Astrocyte of the spinal cord (primary cell): ENCODE measurements at places on chromosomes 4 and X.
A peak's percentile ranks its signal among the peaks of the same experiment; 100 is the strongest.

DNA sequence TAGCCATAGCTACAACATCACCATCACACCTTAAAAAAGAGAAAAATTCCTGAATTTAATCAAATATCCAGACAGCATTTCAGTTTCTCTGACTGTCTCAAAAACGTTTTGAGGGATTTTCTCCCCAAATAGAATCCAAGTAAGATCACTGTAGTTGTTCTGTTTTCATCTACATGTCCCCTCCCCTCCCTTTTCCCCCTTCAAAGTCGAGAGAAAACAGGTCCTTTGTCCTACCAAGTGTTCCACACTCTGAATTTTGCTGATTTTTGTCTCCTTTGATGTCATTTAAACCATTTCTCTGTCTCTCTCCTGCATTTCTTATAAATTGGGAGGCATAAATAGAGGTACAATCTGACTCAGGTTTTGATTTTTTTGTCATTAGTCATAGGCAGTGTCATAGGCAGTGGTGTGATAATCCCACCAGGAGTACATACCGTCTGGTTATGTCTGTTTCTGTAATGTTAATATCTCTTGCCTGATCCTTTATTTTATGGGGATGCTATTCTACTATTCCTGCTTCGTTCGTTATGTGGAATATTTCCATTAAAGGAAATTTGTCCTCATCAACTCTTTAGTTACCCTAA, 348.6 kb downstream of the PTTG2 start:
- DNase-seq, result peak; percentile 54

DNA sequence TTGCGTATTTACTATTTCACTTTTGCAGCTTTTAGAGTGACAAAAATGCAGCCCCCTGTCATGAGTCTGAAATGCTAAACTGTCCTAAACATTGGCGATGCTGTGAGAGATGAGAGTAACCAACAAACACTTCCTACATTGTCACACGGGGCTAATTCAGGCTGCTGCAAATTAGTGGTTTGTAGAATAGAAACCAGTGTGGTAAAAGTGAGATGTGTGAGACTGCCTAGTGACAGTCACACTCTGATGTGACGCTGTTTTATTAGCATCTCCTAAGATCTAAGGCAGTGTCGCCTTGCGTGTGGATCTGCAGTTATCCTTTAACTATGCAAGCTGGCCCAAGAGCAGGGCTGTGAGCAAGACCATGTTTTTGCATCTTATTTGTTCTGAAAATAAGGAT, 800.2 kb upstream of the TENM3 start:
- DNase-seq, result no peak

DNA sequence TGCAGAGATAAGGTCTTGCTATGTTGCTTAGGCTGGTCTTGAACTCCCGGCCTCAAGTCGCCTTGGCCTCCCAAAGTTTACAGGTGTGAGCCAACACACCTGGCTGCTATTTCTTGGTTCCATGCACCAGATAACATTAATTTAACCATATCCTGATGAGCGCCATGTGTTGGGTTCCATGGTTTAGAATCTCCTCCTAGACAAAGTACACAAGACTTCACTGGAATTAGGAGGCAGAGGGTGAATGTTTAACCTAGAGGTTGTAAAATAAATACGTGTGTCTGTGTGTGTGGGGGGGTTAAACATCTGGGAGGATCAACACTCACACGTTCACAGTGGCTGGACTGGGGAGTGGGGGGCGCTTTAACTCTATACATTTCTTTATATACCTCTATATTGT, 32.4 kb upstream of the SORCS2 start:
- DNase-seq, result no peak

GRCh38 chr4:134470544-134470943, 269.0 kb upstream of the PABPC4L start:
- no peak for DNase-seq

DNA sequence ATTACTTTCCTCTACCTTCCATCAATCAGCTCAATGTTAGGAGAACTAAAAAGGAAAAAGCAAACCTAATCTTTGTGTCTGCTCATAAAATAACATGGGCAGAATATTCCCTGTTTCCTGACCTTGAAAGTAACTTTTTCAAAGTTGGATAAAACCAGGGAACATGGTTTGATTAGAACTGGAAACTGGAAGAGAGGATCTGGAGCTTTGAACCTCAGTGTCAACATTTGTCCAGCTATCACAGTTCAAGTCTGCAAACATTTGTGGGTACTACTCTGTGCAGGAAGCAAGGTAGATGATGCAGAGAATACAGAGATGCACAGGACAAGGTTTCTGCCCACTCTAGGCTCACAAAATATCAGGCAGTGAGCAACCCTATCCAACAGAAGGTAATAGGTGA, 86.4 kb upstream of the TAB3 start:
- DNase-seq, result no peak

DNA sequence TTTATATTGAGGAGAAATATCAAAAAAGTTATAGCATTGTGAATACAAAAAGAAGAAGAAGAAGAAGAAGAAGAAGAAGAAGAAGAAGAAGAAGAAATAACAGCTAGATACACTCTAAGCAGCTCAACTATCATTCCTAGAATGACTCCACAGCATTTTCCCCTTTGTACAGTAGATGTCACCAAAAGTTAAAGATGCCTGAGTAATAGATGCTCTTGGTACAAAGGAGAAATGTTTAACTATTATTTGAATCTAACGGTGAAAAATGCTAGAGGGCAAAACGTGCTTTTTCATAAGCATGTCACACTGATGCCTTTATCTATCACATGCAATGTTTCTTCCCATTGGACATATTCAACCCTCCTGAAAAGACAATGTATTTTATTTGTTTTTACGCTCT, 178.4 kb upstream of the GPRIN3 start:
- peak; percentile 46 for DNase-seq

DNA sequence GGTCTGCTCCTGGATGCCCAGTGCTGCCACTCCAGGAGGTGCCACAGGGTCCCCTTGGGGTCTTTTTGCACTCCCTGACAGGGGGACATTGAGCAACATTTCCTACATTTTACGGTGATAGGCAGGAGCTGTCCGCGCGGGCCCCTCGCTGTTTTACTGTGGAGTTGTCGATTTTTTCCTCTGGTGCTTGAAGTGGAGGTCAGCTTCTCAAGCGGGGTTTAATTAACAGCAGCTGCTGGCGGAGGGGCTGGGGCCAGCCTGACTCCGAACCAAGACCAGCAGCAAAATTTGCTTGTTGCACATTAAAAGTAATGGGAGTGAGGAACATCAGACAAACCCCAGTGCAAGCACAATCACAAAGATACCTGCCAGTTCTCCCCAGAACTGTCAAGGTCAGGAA, 13.2 kb upstream of the SH3TC1 start:
- DNase-seq, result peak; percentile 51

- peak; percentile 37 for DNase-seq
Observed at GRCh38 chrX:150547375-150548115, 20.9 kb upstream of the MTM1 start.

GRCh38 chr4:155413451-155413850, 36.7 kb upstream of the MAP9 start:
- no peak for DNase-seq

DNA sequence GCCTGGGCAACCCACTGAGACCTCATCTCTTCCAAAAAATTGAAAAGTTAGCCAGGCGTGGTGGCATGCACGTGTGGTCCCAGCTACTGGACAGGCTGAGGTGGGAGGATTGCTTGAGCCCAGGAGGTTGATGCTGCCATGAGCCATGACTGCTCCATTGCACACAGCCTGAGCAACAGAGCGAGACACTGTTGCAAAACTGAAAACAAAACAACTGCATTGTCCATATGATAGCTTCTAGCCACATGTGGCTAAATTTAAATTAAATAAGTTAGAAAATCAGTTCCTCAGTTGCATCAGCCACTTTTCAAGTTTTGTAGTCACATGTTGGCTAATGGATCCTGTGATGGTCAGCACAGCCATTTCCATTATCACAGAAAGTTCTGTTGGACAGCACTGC, 67.9 kb downstream of the GAB1 start:
- DNase-seq, result no peak

- DNase-seq, result no peak
Observed at GRCh38 chr4:106951891-106952290, 84.2 kb downstream of the DKK2 start.
